ENCODE measurements at places on chromosomes 5 and 9.

GRCh38 chr5:65018763-65019162 lies 250.0 kb downstream of the CWC27 start:
- DNase-seq, result no peak

DNA sequence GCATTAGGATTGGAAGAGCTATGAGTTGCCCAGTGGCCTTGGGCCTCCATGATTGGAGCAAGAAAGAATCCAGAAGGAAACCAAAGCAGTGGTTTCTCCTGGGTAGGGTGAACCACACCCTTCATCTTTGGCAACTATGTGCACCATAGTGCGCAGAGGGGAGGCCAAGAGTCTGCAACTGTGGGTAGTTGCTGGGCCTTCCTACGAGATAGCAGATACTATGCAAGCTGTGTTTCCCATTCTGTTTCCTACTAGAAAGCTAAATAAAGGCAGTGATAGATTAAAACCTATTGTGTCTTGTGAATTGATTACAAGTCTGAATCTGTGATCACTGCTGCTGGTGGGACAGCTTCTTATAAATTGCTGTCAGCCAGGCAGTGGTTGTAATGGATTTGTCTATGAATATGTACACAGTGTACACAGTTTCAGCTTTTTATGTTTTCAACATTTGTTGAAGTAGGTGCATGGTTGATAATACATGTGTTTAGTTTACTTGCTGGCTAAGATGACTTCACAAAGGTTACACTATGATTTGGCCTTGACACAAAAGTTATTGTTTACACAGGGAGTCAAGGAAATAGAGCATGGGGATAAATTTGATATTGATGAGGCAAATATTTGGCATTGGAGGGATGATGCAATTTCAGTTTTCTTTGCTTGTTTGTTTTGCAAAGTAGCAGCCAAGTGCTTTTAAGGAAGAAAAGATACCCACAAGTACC lies 23.7 kb upstream of the PDE8B start:
- DNase-seq, result no peak

GRCh38 chr5:40676613-40677343 lies 2.9 kb upstream of the PTGER4 start:
- peak; percentile 73 for DNase-seq

DNA sequence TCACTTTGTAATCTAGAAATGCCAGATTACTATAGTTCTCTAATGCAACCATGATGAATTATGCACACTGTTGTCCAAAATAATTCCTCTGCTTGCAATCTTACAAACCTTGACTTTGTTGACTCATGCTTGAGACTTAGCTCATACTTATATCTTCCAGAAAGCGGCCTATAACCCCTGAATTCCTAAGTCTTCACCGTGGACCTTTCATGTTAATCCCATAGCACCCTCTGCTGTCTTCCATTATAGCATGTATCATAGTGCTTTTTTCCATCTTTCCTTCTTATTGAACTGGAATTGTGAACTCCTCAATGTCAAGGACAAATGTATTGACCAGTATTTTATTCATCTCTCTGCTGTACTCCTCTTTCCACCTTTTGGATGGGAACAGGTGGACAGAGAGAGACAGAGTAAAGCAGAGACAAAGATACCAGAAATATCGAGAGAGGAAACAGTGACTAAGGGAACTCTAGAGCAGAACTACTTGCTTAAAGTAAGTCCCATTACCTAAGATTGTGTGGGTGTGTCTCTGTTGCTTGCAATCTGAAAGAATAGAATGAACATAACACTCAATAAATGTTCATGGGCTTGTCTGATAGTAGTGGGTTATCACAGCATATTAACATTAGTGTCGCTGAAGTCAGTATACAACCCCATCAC lies 110.0 kb downstream of the LURAP1L start:
- peak; percentile 38 for DNase-seq

- DNase-seq, result no peak
Measured at GRCh38 chr9:36913393-36914211, 120.5 kb downstream of the PAX5 start.

- DNase-seq, result no peak
Measured at GRCh38 chr5:103211576-103212561, 46.7 kb upstream of the MACIR start.

DNA sequence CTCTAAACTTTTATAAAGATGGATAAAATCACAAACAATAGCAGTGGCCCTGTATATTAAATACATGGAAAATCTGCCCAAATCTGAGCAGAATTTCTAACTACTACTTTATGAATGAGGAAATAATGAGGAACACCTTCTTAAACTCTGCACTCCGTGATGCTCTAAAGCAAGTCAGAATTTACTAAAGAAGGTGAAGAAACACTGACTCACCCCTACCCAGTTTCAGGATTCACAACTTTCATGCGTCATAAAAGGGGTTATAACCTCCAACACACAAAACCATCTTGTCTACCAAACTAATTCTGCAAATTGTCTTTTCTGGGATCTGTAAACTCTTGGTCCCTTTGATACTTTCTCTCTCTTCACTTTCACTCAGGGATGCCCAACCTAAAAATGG lies 561.1 kb upstream of the ACO1 start:
- no peak for DNase-seq

GRCh38 chr5:19886123-19886917 lies 101.7 kb downstream of the CDH18 start:
- no peak for DNase-seq

GRCh38 chr5:114418176-114419066 lies 56.6 kb downstream of the KCNN2 start:
- peak; percentile 66 for DNase-seq

- no peak for DNase-seq
Measured at GRCh38 chr9:117815315-117815714, 111.1 kb downstream of the TLR4 start.

DNA sequence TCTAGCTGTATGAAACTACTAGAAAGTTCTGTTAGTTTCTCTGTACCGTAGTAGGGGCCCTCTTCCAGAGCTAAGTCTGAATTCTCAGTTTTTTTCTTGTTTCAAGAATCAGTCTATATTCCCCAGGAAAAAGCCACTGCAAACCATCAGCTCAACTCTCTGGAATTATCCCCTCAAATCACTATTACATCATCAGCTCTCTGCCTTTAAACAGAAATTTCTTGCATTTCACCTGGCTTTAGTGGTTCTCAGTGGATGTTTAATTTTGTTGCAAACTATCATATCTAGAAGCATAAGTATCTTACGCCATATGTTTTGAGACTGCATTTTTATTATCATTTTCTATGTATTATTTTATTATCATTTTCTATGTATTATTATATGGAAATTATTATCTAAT lies 55.2 kb upstream of the PPP2CA start:
- DNase-seq, result no peak

DNA sequence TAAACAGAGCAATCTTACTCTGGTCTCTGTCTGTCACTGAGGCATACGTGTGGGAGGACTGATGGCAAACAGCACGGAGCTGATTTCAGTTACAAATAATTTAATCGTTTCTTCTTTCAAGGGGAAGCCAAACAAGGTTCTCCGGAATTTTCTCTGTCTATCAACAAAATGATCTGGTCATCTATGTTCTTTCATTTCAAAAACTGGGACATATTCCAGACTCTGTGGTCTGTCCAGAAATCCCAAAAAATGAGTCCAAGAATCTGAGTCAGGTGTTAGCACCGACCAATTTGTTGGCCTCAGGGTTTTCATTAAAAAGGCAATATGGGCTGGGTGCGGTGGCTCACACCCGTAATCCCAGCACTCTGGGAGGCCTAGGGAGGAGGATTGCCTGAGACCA lies 69.9 kb upstream of the ZNF608 start:
- no peak for DNase-seq

DNA sequence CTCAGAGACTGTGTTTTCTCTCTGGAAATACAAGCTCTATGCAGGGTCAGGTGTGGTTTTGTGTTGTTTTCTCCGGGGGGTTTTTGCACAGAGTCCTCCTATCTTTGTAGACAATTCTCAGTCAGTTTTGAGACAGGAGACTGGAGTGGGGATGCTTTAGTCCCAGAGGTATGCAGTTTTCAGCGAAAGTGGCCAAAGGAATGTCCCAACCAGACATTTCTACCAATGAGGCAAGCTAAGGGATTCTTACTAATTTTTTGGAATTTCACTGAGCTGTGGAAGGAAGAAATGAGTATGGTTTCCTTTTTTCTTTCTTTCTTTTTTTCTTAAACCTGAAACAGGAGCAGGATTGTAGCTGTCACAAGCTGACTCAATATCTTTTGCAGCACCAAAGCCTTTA lies 35.3 kb upstream of the PLPP1 start:
- DNase-seq, result peak; percentile 61

DNA sequence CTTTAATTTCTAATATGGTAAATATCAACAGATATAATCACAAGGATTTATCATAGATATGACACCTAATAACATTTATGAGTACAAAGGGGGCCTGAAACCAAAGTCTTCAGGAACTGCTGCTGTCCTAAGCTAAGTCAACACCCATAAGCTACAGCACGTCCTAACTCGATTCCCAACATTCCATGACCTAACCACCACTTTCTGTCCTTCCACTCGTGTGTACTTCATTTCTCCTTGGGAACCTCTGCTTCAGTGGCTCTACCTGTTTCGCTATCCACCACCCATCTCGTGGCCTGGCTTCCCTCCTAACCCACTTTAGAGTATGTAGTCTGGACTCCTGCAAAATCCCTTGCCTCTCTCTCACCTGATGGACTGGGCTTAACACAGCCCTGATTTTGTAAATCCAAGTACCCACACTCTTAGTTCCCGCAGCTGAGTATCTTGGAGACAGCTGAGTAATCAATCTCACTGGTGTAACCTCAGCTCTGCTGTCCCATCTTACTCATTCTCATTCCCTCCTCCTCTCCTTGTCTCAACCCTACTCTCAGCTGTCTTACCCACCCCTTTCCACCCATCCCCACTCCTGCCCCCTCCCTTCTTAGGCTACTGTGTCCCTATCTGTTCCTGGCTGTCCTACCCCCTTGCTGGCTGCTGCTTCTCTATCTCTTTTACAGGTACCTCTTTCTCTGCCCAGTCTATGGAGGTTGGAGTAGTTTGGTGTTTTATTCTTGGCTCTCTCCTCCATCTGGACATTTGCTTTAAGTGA lies 101.8 kb downstream of the MAST4 start:
- no peak for DNase-seq

GRCh38 chr9:97850746-97851445 lies 2.1 kb upstream of the FOXE1 start:
- DNase-seq, result no peak

- DNase-seq, result no peak
Measured at GRCh38 chr5:62457071-62457470, 44.5 kb downstream of the IPO11 start.

GRCh38 chr5:4991925-4992324 lies 148.2 kb upstream of the ADAMTS16 start:
- no peak for DNase-seq

Measured in muscle of leg (tissue), 16 donors.